ENCODE measurements at places on chromosomes 3 and 15. TPM values are rescaled to one million over a fixed set of nuclear protein-coding genes. Genes with fewer than 3 reads are reported as not detected.

- no peak for DNase-seq
Measured at GRCh38 chr15:71219645-71220044, 104.4 kb downstream of the THSD4 start.

- no peak for DNase-seq
Measured at GRCh38 chr15:101316529-101316928, 21.5 kb upstream of the SNRPA1 start.

DNA sequence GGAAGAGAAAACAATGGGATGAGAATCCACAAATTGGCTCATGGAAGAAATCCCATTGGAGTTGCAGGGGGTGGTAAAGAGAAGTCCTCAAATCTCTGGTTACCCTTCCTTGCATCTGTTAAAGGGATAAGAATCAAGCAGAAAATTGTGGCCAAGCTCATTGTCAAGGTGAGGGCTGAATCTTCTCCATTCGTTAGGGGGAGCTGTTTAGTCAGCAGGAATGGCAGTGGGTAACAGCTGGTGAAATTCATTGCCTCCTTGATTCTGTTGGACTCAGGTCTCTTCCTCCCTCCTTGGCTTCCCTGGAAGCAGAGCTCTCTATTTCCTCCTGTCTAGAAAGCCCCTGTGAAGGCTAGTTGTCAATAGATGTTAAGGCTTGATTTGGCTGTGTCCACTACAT lies 343.1 kb upstream of the SEMA6D start:
- no peak for DNase-seq

DNA sequence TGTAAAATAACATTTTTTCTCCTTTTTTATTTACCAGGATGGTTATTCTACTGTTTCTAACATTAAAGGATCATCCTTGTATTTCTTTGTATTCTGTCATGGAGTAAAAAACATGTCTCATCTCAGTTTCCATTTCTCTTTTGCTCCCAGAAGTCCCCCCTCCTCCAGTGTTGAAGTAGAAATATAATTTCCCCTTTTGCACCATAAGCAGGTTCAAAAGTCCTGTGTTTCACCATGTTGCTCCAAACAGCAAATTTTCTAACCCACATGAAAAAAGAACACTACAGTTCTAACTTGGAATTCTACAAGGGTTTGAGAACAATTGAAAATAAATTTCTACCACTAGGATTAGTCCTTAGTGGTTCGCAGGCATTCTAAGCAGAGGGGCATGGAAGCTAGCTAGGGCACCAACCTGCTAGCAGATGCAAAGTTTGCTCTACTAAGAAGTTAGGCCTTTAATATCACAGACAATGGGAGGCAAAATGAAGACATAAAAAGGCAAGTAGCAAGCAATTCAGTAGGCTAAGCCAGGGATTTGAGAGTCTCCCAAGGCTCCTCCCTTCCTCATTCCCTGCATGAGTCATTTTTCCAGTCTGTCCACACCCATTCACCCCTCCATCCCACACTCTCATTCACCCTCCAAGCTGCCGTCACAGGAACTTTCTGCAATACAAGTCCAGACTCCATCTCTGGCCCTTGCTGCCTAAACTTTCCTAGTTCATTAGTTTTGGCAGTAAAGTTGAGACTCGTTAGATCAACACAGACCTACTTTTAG lies 2.3 kb upstream of the MBNL1 start:
- DNase-seq: peak; percentile 78

GRCh38 chr3:197394464-197395321 lies 96.3 kb upstream of the DLG1 start:
- DNase-seq: peak; percentile 92

- DNase-seq: no peak
Measured at GRCh38 chr3:75188962-75189361, 475.2 kb upstream of the FRG2C start.

GRCh38 chr3:148922467-148922866 lies 57.4 kb downstream of the CPA3 start:
- no peak for DNase-seq

GRCh38 chr15:39279311-39279710 lies 301.6 kb upstream of the THBS1 start:
- no peak for DNase-seq

The GOLGA6A gene
- 0.05 TPM for total RNA-seq

The CADM2 gene
- total RNA-seq: 0.64 TPM
